T-cell (primary cell): ENCODE measurements at places on chromosomes 16 and 17.
A peak's percentile ranks its signal among the peaks of the same experiment; 100 is the strongest.

- DNase-seq, result no peak
Measured at GRCh38 chr16:56965149-56966092, 3.7 kb downstream of the CETP start.

- no peak for DNase-seq
Measured at GRCh38 chr17:42347606-42348005, 40.6 kb downstream of the STAT3 start.

- DNase-seq, result no peak
Measured at GRCh38 chr17:69164206-69164605, 22.5 kb upstream of the ABCA6 start.

GRCh38 chr17:47317119-47317518, 6.6 kb upstream of the EFCAB13 start:
- no peak for DNase-seq

DNA sequence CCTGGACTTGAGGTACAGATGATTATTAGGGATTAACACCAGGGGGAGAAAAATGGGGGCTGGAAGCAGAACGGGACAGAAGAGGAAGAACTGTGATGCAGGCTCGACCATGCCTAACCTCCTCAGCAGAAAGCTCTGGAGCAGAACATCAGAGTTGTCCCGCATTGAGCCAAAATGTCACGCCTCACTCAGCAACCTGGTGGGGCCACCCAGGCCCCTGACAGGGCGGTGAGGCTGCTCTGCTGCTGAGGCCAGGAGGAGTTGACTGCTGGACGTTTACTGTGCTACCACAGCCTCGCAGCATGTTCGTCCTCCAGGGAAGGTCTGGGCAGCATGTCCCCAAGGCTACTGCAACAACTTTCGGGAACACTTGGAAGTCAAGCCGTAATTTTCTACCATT, 6.5 kb upstream of the ULK2 start:
- DNase-seq, result no peak

DNA sequence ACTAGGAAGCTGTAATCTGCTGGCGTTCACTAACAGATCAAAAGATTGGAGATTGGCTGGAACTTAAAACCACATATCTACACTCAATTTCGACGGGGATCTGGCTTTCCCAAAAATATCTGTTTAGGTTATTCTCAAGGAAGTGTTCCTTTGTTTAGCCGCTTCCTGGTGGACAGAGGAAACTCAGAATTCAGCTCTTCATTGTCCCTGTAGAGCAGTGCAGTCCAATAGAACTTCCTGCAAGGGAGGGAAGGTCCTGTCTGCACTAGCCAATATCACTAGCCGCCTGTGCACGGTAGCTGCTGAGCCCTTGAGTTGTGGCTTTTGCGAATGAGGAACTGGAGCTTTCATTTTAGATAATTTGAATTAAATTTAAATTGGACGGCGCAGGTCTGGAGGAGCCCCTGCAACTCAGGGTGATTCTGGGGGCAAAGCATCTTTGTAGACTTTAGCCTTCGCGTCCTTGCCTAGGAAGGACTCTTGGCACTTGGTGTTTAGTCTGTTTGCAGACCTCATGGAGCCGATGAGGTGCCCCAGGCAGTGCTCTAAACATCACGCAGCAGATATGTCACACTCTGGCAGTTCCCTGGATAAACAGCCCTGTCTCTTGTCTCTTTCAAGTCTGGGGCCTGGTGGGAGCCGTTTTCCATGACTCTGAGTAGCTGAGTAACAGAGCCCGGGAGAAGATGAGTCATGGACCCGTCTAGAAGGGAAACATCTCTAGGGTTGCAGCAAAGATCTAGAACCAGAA, 122.2 kb downstream of the CCDC182 start:
- DNase-seq, result no peak

DNA sequence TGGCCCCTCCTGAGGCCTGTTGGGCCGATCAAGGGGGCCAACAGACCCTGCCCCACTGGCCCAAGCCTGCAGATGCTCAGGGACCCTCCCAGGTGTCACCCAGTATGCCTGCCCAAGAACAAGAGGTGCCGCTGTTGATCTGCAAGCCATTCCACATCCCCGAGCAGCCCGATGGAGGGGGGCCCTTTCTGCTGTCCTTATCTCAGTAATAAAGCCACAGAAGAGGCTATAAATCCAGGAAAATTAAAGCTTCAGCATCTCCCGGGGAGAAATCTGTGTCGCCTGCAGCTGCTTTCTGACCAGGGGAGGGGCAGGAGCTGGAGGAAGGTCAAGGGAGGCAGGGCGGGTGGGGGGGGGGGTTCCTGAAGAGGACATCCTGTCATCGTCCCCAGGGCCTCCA, 11.7 kb upstream of the CACNA1H start:
- DNase-seq, result no peak

DNA sequence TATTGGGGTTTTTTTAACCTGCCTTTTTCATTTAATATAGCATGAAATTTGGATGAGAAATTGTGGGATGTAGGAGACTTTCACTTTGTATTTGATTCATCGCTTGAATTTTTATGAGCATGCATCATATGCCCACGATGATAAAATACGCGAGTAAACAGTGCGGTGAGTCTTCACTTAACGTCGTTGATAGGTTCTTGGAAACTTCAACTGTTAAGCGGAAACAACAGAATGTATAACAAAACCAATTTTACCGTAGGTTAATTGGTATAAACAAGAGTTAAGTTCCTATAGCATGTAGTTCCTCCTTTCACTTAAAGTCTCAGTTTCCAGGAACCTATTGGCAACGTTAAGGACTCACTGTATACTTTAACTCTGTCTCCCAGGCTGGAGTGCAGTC, 28.7 kb downstream of the MMP15 start:
- no peak for DNase-seq

- DNase-seq, result no peak
Measured at GRCh38 chr17:16989953-16990860, 18.3 kb upstream of the TNFRSF13B start.

DNA sequence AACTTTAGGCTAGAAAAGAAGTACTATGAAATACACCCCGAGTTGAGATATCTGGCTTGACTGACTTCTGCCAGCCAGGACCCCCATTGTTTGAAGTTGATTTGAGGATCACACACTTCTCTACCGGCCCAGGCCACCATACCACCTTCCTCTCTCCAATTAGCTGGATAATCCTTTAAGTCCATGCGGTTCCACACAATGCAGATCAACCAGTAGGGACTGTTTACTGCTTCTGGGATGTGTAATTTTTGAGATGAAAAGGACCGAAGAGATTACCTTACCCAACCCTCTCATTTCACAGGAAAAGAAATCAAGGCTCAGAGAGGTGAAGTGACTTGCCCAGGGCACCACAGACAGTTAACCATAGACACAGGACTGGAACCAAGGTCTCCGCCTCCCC, 20.5 kb downstream of the ERN1 start:
- DNase-seq, result no peak

GRCh38 chr16:79601931-79602627, 1.5 kb upstream of the MAF start:
- DNase-seq, result peak; percentile 75
